Amygdala (tissue), 56 donors: ENCODE measurements at places on chromosomes 4 and X.

GRCh38 chr4:113445286-113445685 is 316.3 kb downstream of the CAMK2D start:
- no peak for DNase-seq

GRCh38 chrX:41686788-41687187 is 2.0 kb upstream of the GPR34 start:
- no peak for DNase-seq

- no peak for DNase-seq
Observed at GRCh38 chr4:160352637-160353036, 1249.8 kb downstream of the RAPGEF2 start.

DNA sequence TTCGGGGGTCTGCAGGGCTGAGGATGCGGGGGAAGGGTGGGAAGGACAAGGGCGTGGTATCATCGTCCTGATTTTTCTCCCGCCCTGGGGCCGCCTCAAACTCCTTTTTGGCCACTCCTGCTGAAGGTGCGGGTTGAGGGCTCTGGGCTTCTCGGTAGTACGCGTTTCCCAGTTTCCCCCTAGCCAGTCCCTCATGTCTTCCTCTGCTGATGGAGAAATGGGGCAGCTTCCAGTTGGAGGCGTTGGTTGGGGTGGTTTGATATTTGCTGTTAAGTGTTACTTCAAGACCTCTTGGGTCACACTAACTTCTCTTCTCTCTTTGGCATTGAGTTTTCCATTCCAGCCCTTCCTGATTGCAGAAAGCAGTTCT is 482 bp downstream of the GSTCD start:
- peak; percentile 32 for DNase-seq
